ENCODE measurements at places on chromosomes 7 and 10.

- DNase-seq, result no peak
These were observed 21.7 kb upstream of the MCM10 start for GRCh38 chr10:13139676-13140075.

GRCh38 chr10:71804077-71804476 lies 30.8 kb upstream of the VSIR start:
- DNase-seq, result no peak

- no peak for DNase-seq
These were observed 39.3 kb downstream of the SEPTIN7 start for GRCh38 chr7:35839860-35840854.

- DNase-seq, result no peak
These were observed 21.5 kb upstream of the AKR1B10 start for GRCh38 chr7:134505856-134506255.

GRCh38 chr10:29249018-29249417 lies 39.9 kb upstream of the LYZL1 start:
- no peak for DNase-seq

DNA sequence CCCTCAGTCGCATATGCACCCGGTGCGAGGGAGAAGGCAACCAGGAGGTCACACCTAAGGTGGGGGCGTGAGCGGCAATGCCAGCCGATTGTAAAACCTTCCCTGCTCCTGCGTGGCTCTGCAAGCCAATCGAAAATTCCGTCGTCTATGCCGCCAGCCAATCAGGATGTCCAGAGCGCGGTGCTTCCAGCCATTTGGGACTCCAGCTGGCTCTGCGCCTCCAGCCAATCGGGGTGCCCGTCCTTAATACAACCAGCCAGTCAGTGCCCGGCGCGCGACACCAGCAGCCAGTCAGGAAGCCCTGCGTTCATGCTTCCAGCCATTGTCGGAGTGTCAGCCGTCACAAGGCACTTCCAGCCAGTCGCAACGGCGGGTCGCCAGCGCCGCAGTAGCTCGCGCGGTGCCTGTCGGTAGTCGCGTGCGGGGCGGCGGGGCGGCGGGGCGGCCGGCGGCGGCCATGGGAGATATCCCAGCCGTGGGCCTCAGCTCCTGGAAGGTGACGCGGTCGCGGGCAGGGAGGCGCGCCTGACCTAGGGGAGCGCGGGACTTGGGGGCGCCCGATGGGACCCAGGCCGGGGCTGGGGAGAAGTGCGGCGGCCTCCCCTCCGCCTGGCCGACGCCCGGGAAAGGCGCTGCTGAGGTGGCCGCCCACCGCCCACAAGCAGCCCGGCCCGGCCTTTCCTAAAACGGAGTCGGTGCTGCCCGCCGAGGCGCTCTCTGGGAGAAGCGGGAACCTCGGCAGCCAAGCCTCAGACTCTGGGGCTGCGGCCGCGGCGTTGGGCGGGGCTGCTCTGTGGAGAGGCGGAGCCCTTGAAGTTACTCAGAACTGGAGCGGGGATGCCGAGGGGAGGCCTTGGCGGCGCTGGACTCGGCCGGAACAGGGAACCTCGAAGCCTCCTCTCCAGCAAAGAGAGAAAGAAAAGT lies at the start of gene AKR1E2:
Gene AKR1E2 (plus strand): TSS at position 340 of the 924 bp plus-strand sequence. CDS start 118 bp downstream, at position 458.
- DNase-seq, result peak; percentile 20

GRCh38 chr10:96791902-96792301 lies 40.2 kb upstream of the LCOR start:
- no peak for DNase-seq

GRCh38 chr7:77903597-77903996 lies 105.0 kb downstream of the PHTF2 start:
- DNase-seq, result no peak

GRCh38 chr7:3747467-3747866 lies 446.4 kb downstream of the SDK1 start:
- DNase-seq, result no peak

DNA sequence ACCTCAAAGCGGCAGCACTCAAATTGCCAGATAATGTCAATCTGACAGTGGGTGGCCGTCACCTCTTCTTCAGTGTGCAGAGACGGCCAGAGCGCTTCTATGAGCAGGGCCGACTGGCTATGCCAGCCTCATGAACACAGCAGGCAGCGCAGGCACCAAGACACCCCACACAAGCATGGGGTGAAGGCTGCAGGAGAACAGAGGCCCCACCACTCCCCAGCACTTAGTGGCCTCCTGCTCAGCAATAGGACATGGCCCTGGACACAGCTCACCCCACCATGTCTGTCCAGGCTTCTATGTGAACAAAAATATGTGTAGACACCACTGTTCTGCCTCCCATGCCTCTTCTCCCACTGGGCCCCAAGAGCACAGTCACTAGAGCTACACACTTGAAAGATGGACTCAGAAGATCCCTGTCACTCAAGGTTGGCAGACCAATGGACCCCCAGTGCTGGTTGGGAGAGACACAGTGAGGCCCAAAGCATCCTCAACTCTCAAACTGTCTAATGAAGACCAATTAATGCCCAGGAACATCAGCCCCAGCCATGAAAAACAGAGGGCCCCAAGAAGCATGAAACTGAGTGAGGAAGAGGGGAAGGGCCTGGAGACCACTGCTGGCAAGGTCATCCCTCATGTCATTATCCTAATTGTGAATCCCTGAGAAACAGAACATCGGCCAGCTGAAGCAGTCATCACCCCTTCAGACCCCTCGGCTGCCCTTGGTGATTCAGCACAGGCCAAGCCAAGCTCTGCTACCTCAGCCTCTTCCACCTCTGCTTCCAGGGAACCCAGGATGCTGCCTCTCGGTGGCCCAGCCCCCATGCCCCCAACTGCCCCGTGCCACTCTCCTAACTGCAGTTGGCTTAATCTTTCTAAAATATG lies 77.7 kb downstream of the GRID1 start:
- DNase-seq, result no peak

- DNase-seq, result no peak
These were observed 65.7 kb downstream of the VSTM4 start for GRCh38 chr10:49049660-49050059.

DNA sequence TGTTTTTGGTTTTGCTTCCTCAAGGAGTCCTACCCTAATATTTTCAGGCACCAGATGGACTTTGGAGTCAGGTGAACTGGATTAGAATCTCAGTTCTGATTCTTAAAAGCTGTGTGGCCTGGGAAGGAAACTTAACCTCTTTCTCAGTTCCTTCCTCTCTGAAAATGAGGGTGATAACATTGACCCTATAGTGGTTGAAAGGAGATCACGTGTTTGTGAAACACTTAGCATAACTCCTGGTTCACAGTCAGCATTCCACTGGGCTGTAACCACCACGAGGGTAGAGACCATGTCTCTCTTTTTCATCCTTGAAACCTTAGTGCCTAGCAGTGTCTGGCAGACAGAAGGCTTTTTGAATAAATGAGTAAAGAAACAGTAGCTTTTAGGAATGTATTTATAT lies 16.7 kb downstream of the LSMEM1 start:
- no peak for DNase-seq

DNA sequence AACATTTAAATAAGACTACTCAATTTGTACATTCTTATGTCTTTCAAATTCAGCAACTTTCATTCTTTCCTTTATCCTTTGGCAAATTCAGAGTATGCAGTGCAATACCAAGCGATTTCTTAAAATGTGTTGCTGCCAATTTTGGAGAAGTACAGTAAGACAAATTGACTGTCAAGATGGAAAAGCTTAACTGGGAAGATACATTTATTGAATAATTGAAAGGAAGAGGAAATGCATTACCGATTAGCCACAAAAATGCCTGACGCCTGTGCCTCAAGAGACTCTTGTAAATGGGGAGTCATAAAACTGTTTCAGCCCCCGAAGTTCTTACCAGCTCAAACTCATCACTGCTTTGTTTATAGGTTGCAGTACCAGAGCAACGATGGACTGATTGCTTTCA lies 373.3 kb upstream of the GALNT17 start:
- no peak for DNase-seq

GRCh38 chr10:100157156-100157555 lies 28.7 kb downstream of the ERLIN1 start:
- DNase-seq, result no peak

- DNase-seq, result no peak
These were observed 12.7 kb downstream of the YWHAG start for GRCh38 chr7:76346097-76346496.

DNA sequence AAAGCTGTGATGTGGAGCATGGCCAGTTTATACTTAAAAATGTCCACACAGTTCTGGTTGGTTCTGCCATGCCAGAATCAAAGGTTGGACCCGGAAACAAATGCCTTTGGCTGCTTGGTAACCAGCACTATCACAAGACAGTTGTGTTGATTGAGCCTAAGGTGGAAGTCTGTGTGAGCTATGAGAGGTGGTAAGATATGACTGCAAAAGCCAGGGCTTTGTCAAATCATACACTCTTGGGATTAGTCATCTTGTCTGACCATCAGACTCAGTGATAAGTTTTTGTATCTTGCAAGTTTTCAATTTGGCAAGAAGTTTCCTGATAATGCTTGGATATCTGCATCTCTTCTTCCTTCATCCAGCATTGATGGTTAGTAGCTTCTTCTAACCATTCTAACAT lies 35.5 kb downstream of the GPR141 start:
- DNase-seq, result no peak

- DNase-seq, result no peak
These were observed 33.4 kb downstream of the MACROH2A2 start for GRCh38 chr10:70085975-70086613.

DNA sequence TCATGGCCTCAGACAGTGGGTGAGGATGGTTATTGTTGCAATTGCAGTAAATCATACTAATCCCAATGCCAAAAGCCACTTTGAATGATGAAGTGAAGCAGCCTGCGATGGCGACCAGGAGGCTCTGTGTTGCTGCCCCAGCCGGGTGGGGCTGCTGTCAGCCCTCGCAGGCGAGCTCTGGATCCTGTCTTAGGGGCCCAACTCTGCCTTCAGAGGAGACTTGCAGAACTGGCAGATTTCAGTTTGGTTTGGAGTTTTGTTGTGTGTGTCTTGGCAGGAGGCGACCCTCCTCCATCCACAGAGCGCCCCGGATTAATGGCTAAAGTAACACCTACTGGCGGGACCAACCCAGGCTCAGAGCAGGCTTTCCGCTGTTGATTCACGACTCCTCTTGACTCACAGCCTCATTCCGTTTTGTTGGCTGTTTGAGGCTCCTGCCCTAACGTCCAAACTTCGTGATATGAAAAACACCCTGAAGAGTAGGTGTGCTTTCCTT lies 67.9 kb upstream of the BMPER start:
- DNase-seq, result no peak

GRCh38 chr7:80410081-80410480 lies 101.8 kb downstream of the GNAT3 start:
- DNase-seq, result no peak

- DNase-seq, result no peak
These were observed 31.5 kb upstream of the PRPS1L1 start for GRCh38 chr7:18059171-18059570.

DNA sequence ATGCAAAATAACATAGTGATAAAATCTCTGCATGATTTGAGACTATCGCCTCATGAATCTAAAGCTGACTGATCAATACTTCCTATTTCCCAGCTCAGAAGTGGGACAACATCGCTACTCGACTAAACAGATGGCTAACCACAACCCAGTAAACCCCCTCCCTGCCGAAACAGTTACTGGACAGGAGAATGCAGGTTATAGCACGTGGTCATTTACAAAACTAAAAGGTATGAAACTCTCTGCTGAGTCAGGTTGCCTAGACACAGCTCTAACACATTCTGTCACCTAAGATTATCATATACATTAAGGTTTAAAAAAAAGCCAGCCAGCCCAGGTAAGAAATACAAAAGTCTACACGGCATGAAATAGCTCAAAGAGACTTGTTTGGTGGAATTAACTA lies 64.0 kb downstream of the CTBP2 start:
- no peak for DNase-seq

DNA sequence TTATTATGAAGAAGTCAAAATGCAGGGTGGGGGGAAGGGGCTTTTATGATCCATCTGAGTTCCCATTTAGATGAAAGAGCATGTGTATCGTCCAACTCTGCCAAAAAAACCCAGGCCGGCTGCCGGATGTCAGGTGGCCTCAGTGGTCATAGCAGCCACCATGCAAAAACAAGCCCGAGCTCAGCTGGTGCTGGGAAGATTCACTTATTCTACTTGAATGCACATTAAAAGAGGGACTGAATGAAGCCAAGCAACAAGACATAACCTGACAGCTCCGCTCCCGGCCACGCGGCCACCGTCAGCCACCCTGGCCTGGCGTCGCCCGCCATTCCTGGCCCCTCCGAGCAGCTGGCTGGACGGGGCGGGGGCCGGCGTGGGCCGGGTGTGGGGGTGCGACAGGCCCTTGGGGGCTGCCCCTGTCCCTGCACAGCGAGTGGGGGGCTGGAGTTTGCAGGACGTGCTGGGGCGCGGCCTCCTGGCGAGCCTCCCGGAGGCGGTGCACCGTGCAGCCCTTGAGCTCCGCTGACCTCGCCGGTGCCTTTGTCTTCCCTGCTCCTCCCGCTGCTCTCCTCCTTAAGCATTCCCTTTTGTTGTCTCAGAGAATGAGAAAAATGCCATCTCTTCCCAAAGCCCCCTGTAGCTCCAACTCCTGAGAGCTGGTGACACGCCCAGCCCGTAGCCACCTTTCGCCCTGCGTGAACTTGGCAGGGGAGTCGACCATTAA lies 67.8 kb downstream of the EBF3 start:
- no peak for DNase-seq

DNA sequence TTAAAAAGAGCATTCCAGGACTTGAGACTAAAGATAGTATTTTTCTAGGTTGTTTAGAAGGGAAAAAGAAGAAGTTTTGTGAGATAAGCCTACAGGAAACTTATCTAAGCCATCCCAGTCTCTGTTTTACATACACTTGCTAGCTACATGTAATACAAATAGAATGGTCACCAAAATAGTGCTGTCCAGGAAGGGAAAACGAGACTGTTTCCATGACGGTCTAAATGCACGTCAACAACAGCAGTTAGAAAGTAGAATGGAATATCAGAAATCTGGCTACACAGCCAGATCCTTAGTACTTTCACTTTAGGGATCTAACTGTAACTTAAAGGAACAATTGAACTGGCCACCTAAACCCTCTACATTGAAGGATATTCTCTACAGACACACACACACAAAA lies 117.6 kb downstream of the TSPAN12 start:
- DNase-seq, result no peak

DNA sequence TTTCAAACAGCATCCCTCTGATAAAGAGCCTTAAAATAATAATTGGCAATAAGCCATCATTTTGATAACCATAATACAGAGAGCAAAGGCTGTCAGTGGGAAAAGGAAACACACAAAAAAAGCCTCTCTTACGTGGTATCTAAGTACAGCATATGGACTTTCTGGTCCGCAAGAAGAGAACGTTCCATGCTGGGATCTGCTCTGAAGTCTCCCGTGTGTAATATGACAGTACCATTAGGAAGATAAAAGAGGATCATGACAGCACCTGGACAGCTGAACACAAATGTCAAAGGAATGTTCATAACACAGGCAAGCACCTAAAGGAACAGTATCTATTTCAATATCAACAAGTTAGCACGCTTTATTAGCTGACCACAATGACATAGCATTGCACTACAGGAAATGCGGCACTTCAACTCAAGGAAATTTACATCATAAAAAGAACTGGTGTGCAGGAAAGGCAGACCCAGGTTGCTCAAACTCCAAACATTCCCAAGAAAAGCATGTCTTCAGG lies 9.9 kb downstream of the DCLRE1A start:
- DNase-seq, result no peak
